ENCODE measurements at places on chromosomes 13 and 19.

GRCh38 chr19:43229315-43229714 is 23.9 kb upstream of the PSG4 start:
- no peak for DNase-seq

- no peak for DNase-seq
Observed at GRCh38 chr13:48849515-48849914, 126.2 kb upstream of the FNDC3A start.

GRCh38 chr19:29927944-29928625 is 14.0 kb upstream of the URI1 start:
- no peak for DNase-seq

DNA sequence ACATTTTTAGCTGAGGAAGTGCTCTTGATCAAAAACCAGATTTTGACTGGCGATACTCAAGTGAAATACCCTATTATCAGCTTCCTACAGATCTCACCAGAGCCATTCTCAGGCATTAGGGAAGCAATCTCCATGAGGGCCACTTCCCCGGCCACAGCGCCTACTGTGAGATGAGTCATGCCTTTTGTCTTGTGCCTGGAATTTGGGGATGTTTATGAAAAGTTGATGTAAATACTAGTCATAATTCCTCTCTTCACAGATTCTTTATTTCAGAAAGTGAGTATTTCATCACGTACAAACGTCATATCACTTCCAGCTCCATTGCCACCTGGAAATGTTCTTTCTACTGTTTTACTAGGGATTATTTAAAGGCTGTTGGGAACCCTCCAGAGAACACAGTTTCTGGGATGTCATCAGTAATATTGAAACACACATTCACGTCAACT is 25.3 kb upstream of the SLC46A3 start:
- DNase-seq = no peak

- no peak for DNase-seq
Observed at GRCh38 chr19:48308631-48309586, 16.4 kb upstream of the EMP3 start.

- DNase-seq = no peak
Observed at GRCh38 chr13:80203496-80203895, 137.4 kb downstream of the SPRY2 start.

DNA sequence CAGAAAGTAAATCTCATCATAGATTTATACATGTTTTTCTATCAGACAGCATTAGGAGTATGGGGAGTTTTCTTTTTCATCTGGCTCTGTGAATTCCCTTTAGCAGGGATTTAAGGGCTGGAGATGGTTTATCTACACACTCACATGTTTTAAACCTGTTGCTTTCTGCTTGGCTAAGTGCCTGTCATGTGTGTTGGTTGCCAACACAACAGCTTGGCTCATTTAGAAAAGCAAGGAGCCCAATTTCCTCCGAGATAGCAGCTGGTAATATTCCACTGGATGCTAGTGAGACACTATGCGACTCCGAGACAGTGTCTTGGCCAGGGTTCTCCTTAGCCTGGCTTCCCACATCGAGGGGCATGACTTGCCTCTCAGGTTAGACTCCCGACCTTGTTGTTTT is 83.3 kb downstream of the KLF5 start:
- no peak for DNase-seq

GRCh38 chr19:33559996-33560395 is 38.4 kb upstream of the PEPD start:
- no peak for DNase-seq

DNA sequence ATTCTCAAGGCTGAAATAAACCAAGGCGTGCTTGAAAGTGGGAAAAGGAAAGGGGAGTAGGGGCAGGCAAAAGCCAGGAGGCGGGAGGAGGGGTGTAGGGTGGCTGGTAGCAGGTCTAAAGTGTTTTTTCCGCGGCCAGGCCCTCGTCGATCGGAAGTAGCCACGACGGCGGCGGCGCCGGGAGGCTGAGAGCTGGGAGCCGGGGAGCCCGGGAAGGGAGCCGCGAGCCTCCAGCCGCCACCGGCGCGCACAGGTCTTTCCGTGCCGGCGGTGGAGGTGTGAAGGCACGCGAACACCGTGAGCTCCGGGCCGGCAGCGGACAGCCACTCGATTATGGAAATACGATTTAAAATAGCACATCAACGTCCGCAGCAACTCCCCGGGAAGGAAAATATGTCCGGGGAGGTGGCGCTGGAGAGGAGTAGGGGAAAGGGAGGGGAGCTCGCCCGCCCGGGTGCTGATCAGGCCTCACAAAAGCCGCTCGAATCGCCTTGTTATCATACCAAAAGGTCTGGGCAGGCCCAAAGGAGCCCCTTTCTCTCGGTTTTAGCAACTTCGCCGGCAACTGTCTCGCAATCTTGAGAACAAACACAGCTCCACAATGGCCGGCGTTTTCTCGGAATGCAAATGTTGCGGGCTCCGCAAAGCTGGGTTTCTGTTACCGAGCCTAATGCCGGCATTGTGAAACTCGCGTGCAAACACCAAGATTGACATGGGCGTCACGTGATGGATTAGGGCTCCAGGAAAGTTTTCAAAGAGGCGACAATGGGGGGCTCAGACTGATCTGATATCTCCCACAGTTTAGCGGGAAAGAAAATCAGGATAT is 2.9 kb upstream of the PCDH8 start:
- DNase-seq = peak; percentile 73
